ENCODE measurements at places on chromosomes 6 and 20.

GRCh38 chr6:121880831-121881230 lies 445.4 kb downstream of the GJA1 start:
- DNase-seq, result no peak

DNA sequence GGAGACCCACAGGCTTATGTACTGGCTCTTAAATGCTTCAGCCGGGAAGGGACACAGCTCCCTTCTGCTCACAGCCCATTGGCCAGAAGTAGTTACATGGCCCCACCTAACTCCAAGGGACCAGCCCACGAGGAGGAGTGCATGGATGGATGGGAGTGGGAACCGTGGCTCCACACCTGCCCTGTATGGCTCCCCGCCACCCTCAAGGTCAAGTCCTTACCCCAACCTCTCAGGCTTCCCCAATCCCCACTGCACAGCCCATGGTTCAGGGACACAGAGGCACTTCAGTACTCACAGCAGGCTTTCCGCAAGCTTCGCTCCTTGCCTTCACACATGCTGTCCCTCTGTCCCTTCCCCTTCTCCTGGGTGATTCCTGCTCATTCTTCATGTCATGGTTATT lies 137.9 kb upstream of the KCNG1 start:
- DNase-seq, result no peak

DNA sequence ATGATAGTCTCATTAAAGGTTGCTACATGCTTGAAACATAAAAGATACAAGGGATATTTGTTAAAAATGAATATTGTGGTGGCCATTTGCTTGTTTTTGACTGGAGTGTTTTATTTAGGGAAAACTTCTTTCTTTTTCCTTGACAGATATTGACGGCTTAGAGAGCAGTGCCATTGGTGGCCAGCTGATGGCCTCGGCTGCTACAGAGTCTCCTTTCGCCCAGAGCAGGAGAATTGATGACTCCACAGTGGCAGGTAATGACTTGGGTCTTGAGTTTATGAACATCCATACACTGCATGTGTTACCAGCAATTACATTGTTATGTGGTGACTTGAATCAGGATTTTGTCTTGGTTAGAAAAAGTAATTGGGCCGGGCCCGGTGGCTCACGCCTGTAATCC lies 67.5 kb upstream of the PBOV1 start:
- DNase-seq, result no peak

- DNase-seq, result no peak
These were observed 14.7 kb downstream of the SIGLEC1 start for GRCh38 chr20:3697588-3698305.

- peak; percentile 32 for DNase-seq
These were observed 24.4 kb downstream of the PLCB1 start for GRCh38 chr20:8156235-8157079.

DNA sequence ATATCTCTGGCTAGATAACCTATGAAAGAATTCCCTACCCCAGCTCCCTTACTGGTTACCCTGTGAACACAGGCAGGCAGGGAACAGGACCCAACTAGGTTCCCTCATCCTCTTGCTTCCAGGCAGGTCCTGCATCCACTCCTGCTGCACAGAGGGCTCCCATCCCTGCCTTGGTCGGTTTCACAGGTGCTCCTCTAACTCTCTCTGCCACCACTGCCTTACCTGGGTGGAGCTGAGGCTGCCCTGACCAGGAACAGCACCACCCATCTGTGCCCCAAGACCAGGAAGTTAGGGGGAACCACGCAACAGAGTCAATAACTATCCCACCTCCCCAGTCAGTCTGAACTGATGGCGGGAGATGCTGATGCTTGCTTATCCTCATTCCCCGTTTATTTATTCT lies 37.0 kb upstream of the HLA-A start:
- DNase-seq, result no peak

GRCh38 chr6:159916237-159916636 lies 25.4 kb downstream of the MAS1 start:
- DNase-seq, result no peak

- no peak for DNase-seq
These were observed 831.2 kb downstream of the KIF16B start for GRCh38 chr20:15742087-15742486.

DNA sequence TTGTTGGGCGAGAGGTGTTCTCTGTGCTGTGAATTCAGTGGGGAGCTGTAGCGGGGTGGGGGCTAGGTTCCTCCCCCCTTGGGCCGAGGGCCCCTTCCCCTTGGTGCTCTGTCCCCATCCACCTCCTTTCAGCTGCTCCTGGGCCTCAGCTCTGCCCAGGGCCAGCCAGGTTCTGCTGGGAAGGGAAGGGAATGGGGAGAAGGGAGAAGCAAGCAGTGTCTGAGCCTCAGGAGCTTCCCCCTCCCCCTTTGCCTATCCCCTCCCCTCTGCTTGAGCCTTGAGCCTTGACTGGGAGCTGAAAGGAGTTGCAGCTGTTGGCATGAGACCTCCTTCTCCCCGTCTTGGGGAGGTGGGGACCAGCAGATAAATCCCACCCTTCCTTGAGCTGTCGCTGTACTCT lies 576 bp upstream of the RRP36 start:
- no peak for DNase-seq
